MG63 (cell line): ENCODE measurements at places on chromosomes 5 and 9. TPM values are rescaled to one million over a fixed set of nuclear protein-coding genes. Genes with fewer than 3 reads are reported as not detected.

The AGXT2 gene
- not detected in 2 replicates for total RNA-seq

The NAIP gene
- 2.1 and 3.3 TPM in 2 replicates for total RNA-seq

The SWI5 gene
- total RNA-seq = 24.1 and 42.3 TPM in 2 replicates

The SGCD gene
- 0.49 and 0.67 TPM in 2 replicates for total RNA-seq

The KDM3B gene
- 41.6 and 42.9 TPM in 2 replicates for total RNA-seq

The KCNN2 gene
- not detected in 2 replicates for total RNA-seq

The SPTAN1 gene
- 82.6 and 111 TPM in 2 replicates for total RNA-seq

The DRD1 gene
- not detected in 2 replicates for total RNA-seq

The OLFML2A gene
- total RNA-seq = 0.20 and 1.5 TPM in 2 replicates

The ZBTB6 gene
- total RNA-seq = 4.3 and 8.0 TPM in 2 replicates

The MRPL22 gene
- total RNA-seq = 57.4 and 104 TPM in 2 replicates

The SPATA31E1 gene
- total RNA-seq = not detected in 2 replicates

The SAXO1 gene
- not detected in 2 replicates for total RNA-seq

The NUDT2 gene
- 6.6 and 19.3 TPM in 2 replicates for total RNA-seq

The TRAF1 gene
- total RNA-seq = 0.67 and 0.79 TPM in 2 replicates

The NIPBL gene
- total RNA-seq = 10.6 and 21.7 TPM in 2 replicates

The SOHLH1 gene
- not detected in 2 replicates for total RNA-seq

The PRUNE2 gene
- total RNA-seq = 2.7 and 24.2 TPM in 2 replicates

The NTRK2 gene
- not detected in 2 replicates for total RNA-seq

The C5orf63 gene
- total RNA-seq = 2.5 and 12.2 TPM in 2 replicates

The RECK gene
- total RNA-seq = 33.8 and 36.1 TPM in 2 replicates

The PLAC8L1 gene
- total RNA-seq = not detected in 2 replicates

The PROB1 gene
- total RNA-seq = 0.13 TPM in 1 of 2 replicates, not detected in the other

The COL5A1 gene
- total RNA-seq = 78.9 and 92.0 TPM in 2 replicates

The PCDHB10 gene
- total RNA-seq = 0.10 TPM in 1 of 2 replicates, not detected in the other

The IRX4 gene
- 0.66 and 5.1 TPM in 2 replicates for total RNA-seq

The BTNL9 gene
- total RNA-seq = 0.76 and 0.99 TPM in 2 replicates

The MYO10 gene
- 55.0 and 62.0 TPM in 2 replicates for total RNA-seq

The ANP32B gene
- total RNA-seq = 5.2 and 7.0 TPM in 2 replicates

The PTGS1 gene
- total RNA-seq = not detected in 2 replicates
